Memory B cell (primary cell): ENCODE measurements at places on chromosomes 5 and 9.

DNA sequence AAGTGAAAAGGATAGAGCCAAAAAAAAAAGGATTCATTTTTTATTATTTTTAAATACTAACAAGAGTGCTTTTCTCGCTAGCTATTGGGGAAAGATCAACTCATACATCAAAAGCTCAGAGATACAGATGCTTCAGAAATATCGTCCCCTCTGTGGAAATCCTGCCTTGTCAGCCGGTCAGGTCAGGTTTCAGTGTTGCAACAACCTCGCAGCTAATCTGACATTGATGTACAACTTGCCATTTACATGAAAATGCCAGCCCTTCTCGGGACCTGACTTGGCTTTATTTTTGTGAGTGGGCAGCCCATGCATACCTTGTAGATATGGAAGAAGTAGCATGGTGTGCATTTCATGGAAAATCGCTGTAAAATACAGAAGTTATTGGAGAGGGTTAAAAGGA, 358.8 kb upstream of the ADAMTS16 start:
- no peak for DNase-seq

DNA sequence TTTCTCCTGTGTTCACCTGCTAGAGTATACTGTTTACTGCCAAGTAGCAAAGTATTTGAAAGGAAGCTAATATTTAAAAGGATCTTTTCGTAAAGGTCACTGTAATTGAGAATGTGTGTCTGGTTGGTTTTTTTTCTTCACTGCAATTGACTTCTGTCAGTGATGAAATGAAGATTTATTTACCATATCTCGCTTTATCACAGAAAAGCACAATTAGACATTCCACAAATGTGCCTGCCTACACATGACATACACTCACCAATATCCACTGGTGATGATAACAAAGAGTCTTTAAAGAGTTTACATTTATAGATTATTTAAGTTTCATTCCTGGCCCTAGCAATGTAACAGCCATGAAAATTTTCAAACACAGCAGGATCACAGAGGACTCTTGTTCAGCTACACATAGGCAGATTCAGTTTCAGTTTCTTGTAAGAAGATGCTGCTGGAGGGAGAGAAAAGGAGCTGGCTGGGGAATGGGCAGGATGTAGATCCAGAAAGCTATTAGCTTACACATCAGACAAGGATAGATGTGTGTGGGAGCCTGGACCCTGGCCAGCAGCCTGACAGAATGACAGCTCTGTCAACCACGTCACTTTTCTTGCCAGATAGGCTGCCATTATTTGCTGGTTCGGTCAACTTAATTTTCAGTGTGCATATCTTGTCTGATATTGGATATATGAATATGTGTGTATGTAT, 104.0 kb downstream of the GDNF start:
- no peak for DNase-seq

DNA sequence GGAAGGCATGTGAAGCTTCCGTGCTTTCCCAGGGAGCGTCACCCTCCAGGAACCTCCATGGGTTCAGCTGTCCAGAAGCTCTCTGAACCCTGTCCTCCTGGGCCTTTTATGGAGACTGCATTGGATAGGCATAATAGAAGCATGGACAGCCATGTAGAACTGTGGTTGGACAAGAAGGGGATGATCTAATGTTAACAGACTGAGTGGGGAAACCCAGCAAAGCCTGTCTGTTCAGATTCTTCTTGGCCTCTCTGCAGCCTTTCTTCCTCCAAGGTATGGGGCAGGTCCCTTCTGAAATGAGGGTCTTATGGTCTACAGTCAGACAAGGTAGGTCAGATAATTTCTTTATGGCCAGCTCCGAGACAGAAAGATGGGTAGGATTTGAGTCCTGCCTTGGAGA, 59.1 kb upstream of the CTNNA1 start:
- no peak for DNase-seq

GRCh38 chr5:76325876-76326491, 77.1 kb upstream of the IQGAP2 start:
- DNase-seq = no peak

DNA sequence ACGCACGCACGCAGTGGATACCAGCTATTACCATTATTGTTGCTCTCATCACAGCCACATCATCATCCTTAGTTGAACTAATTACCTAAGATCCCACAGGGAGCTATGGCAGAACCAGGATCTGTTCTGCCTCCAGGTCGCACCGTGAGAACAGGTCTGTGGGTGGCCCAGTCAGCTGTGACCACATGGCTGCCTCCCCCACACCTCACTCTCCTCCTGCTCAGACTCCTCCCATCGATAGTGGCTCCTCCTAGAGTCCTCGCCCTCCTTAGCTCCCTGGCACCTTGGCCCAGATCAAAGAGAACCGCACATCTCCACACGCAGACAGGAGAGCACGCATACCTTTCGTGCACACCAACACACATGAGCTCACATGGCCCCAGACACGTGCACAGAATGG, 32.4 kb upstream of the RPL26L1 start:
- no peak for DNase-seq
